ELF-1 (cell line): ENCODE measurements at places on chromosomes 2 and 18.

DNA sequence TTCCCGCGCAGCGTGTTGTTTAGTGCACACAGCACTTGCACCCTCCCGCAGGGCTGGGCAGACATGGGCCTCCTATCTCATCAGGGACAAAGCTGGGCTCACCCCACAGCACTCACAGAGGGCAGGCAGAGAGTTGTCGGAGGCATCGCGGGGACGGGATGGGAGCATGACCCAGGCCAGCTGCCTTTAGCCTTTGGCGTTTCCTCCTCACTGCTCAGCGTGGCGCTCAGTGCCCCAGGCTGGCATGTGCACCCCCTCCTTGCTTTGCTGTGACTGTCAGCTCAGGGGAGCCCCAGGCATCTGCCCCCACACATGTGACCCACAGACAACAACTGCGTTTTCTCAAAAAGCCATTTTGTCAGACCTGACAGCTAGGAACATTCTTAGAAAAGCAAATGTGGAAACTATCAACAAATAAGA, 101.1 kb downstream of the RNF144A start:
- DNase-seq, result no peak

DNA sequence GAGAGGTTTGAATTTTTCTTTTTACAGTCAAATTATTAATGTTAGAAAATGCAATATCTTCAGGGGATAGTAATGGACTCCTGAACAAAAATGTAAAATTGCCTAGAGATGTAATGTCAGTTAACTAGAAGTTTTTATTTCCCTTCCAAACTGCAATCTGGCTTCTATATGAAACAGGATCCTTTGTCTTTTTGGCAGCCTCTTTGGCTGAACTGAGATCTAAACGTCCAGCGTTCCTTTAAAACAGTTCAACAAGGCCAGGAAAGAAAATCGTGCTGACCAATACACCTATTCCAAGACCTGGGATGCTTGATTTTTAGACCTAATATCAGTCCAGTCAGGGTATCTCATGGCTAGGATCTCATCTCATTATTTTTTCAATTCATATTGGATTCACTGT, 245.5 kb downstream of the FIGN start:
- no peak for DNase-seq

- no peak for DNase-seq
These were observed 191.0 kb downstream of the GLI2 start for GRCh38 chr2:120926463-120927264.

DNA sequence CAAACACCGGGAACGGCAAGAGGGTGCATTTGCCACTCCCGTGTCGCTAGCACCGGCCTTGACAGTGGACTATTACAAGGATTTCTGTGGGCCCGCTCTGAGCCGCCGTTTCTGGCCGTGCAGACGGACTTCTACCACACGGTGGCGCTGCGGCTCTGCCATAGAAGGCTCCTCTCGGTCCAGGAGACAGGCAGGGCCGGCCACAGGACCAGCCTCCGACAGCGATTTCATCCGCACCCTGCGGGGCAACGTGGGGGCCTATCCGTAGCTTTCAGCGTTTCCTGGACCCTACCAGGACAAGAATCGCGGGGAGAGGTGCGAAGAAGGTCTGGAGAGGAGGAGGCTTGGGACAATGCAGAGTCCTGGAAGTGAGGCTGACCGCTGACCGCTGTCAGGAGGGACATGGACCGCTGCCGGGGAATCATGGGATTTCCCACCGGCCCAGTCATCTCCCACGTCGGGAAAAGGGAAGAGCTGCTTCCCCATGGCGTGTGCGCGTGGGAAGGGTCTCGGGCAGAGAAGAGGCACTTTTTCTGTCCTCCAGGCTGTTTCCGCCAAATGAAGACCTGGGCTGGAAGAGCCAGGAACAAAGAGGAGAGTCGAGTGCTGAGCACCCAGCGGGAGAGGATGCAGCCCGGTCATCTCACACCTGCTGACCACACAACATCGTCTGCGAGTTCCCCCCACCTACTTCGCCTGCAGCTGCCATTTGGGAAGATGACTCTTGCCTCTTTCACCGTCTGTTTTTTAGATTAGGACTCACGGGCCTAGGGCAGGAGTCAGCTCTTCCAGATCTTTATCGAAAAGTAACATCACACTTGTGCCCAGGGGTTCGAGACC, 35.5 kb upstream of the HAAO start:
- peak; percentile 91 for DNase-seq

GRCh38 chr2:113126845-113127645, at the start of gene IL1RN:
TSS of gene IL1RN (plus strand) at chr2:113127598. CDS start at chr2:113127625, 27 bp downstream.
- DNase-seq, result no peak
